HCEC 1CT (cell line): ENCODE measurements at places on chromosomes 13 and 19.

DNA sequence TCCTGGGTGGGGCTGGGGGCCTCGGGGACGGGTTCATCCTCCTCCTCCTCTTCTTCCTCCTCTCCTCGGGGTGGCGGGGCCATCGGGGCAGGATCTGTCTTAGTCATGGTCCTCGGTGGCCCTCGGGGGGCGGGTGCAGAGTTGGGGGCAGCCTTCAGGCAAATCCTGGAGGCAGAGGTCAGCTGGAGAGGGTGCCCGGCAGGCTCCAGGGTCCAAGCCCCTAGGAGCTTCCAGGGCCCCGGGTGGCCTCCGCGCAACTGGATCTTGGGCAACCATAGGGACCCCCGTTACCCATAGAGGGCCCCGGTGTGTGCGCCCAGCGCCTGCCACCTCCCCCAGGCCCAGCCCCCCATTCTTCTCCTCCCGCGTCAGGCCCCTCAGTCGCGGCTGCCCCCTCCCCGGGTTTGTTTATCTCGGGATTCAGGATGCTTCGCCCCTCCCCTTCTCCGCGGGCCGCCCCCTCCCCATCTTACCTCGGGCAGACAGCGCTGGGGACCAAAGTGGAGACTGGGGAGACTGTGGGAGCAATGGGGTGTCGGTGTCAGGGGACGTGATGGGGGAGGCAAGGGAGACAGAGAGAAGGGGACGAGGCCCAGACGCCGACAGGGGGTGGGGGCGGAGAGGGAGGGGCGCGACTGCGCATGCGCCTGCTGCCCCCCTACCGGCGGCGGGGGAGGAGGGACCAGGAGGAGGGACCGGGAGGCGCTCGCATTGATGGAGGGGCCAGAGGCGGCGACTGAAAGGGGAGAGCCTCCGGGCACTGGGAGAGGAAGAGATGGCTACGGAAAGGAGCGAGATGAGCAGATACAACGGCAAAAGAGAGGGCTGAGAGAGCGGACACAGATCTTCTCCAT is at the start of gene CLIP3:
TSS of gene CLIP3 (minus strand) at position 623 of the 854 bp plus-strand sequence. CDS start at position 107, 516 bp downstream.
- peak; percentile 32 for DNase-seq

DNA sequence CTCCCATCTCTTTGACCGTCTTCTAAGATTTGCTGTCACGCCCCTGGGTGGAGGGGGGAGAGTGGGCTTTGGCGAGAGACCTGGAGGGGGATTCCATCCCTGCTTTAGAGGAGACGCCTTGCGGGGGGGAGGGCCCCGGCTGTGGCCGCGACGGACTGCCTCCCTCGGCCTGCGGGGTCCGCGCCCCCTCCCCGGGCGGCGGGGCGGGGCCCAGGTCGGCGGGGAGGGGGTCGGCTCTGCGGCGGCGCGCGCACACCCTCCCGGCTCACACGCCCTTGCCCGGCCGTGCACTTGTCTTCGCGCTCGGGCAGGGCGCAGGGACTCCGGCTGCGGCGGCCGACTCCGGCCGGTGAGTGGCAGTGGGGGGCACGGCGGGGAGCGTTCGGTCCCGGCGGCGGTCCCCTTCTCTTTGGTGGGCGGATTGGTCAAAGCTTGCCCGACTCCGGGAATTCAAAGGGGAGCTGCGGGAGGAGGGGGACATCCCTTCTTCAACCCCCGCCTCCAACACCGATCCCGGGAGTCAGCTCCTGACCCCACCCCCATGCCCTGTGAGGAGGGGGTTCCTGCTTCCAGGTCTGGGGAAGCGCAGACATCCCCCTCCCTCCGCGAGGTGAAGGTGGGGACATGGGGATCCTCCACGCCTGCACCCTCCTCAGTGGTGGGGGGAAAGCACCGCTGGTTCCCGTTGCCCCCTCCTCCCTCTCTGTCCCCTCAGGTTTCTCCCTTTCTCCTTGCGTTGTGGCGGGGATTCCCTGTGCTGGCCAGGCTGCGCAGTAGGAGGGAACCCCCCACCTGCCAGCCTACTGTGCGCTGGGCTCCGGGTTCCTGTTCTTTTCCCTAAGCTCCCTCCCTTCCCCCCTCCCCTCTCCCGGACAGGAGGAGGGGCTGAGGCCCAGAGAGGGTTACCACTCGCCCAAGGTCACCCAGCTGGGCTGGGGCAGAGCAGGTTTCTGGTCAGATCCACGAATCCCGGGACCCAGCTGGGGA is 14.6 kb upstream of the KCNN1 start:
- DNase-seq, result no peak

GRCh38 chr19:1133471-1133929 is 29.7 kb downstream of the GPX4 start:
- peak; percentile 5 for DNase-seq

- DNase-seq, result no peak
Measured at GRCh38 chr13:43838909-43839308, 40.6 kb downstream of the CCDC122 start.

GRCh38 chr19:6030214-6030507 is 52.2 kb upstream of the RANBP3 start:
- DNase-seq, result peak; percentile 84

DNA sequence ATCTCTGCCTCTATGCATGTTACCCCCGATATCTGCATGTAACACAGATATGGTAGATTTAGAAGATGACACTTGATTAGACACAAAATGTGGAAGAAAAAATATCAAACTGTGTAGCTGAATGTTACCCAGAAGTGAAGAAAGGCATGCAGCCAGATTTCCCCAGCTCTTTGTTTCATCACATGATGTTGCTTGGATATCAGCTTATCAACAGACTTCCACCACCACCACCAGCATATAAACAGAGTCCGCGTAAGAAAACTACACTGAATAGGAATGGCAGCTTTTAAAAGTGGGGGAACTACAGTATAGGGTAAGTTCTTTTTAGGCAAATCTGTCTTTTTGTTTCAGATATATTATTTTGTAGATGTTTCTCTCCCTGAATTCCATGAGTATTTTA is at the start of gene FAM216B:
TSS of gene FAM216B (plus strand) at position 233 of the 400 bp plus-strand sequence. CDS start 2,484 bp downstream, outside the sequence.
- DNase-seq, result no peak

GRCh38 chr13:51222037-51222685 is at the start of gene FAM124A:
Gene FAM124A (plus strand): TSS chr13:51222398. CDS start chr13:51222502, 104 bp downstream.
- peak; percentile 46 for DNase-seq

- no peak for DNase-seq
Measured at GRCh38 chr19:10724573-10725071, 6.7 kb downstream of the DNM2 start.

DNA sequence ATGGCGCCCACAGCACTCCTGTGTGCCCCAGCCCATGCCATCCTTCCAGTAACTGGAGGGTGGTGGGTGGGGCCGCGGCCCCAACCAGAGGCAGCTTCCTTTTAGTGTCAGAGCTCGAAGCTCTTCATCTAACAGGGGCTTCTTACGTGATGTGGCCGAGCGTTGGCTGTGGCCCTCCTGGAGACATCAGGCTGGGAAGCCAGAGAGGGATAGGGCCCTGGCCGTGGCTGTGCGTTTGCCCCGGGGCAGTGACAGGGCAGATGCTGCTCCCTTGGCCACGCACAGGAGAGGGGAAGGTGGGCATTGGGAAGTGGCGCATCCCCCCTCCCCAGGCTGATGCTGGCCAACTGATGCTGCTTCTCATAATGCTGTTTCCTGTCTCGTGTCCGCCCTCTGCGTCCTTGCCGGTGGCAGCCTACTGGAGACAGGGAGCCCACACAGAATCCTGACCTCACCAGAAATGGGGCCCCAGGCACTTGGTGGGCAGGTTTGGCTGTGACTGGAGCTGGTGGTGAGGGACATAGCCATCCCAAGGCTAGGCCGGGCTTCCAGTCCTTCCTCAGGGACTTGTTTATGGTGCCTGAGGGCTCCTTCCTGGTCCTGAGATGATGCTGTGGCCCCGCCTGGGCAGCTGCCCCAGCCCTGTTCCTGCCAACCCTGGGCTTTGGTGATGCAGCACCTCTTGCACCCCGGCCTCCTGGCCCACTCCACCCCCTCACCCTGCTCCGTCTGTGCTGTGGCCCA is 34.3 kb downstream of the ATP4B start:
- DNase-seq, result no peak

GRCh38 chr13:38914070-38914469 is 76.6 kb downstream of the STOML3 start:
- no peak for DNase-seq

DNA sequence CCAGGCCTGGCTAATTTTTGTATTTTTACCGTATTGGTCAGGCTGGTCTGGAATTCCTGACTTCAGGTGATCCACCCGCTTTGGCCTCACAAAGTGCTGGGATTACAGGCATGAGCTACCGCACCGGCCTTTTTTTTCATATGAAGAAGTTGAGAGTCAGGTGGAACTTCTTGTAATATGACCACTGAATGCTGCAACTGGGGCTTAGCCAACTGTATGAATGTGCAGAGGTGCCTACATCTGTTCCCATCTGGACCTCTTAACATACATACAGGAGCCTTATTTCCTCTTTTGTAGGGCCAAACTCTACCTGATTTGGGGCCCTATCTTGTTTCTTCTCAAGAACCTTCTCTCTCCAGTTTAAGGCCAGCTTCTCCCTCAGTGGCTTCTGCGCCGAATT is 11.9 kb upstream of the GGACT start:
- no peak for DNase-seq
